ENCODE measurements at places on chromosomes 6 and 20.

DNA sequence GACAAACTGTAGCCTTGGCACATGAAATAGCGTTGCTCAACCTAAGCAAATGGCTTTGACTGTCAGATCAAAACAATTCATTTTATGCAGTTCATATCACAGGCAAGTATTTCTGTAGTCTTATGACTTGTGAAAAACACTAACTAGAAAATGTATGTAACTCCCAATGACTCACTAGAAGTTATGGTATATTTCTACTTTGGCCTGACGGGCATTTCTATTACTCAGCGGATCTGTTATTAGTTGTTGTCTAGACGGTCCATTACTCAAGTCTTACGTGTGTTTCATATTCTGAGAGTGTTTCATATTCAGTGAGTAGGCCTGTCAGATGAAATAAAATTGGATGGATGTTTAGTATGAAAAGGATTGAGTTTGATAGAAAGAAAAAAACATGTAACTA lies 880.9 kb downstream of the PRIM2 start:
- DNase-seq, result no peak

DNA sequence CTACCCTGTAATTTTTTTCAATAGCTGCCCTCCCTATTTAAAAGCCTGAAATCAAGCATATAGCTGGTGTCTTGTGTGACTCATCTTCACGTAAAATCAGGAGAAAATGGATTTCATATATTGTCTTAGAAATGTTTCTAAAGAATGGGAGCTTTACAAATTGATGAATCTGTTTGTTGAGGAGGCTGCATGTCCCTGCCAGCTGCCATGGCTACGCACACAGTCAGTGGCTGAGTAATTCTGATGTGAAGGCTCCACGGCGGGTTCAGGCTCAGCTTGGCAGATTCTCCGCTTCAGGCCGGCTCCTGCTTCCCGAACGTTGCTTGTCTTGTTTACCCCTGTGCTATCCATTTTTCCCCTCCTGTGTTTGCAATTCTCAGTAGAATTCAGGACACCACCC lies 82.8 kb downstream of the CCDC170 start:
- DNase-seq, result no peak

- peak; percentile 72 for DNase-seq
Observed at GRCh38 chr6:11144393-11144851, 32.9 kb upstream of the ERVFRD-1 start.

DNA sequence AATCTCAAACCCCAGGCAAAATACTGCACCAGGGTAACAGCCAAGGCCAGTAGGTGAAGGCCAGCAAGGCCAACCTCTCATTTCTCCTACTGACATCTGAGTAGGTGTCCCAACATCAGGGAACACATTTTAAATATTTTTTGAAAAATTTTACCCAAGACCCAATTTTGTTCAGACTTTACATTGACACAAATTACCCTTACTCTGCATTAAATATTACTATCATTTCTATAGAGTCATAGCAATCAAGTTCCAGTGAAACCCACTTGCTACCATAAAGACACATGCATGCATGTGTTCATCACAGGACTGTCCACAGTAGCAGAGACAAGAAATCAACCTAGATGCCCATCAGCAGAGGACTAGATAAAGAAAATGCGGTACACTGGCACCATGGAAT lies 99.9 kb downstream of the NRN1 start:
- DNase-seq, result no peak

DNA sequence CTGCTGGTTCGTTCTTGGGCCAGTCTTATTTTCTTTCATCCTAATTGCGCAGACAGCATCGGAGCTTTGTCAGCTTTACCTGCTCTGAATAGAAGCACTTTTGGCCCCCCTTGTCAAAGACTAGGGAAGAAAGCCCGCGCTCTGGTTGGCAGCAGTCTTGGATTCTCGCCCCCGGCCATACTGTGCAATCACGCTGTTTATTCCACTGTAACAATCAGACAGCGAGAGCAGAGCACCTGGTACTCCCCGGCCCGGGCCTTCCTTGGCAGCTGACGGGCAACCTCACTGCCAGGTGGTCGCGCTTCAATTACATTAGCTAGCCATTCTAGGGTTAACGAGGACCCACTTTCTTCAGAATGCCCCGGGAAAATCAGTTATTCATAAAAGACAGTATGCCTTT lies 72.6 kb downstream of the INSM1 start:
- DNase-seq, result no peak

DNA sequence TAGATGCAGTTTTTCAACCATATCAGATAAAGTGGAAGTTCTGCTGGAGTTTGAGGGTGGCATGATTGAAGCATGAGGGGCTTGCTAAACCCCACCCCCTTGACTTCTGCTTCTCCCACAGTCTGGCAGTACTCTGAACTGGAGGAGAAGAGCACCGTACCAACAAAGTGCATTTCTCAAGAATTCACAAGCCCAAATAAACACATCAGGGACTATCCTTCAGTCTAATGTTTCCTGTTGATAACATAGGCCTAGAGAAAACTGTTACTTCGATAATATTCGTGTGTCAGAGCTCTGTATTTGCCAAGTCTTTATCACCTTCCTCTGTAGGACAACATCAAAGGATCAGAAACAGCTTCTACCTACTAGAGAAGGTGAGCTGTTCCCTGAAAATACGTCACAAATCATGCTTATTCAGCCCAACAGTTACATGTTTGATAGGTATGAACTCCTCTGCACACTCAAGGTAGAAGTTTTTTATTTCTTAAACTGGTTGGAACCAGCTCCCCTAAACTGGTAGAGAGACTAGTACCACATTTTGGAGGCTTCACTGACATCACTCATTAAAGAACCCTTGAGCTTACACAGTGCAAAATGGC lies 153.2 kb upstream of the PRND start:
- no peak for DNase-seq
